ENCODE measurements at places on chromosomes 5 and 9. TPM values are rescaled to one million over a fixed set of nuclear protein-coding genes. Genes with fewer than 3 reads are reported as not detected.

Gene PPP2R2B
- polyA plus RNA-seq, result 8.0 TPM

GRCh38 chr9:93652604-93653592, 76.5 kb downstream of the PHF2 start:
- no peak overlapping the region for H3K27ac ChIP-seq
- no peak for DNase-seq
- no peaks in the 10 kb centered on the region for H3K27me3 ChIP-seq

- no peaks in the 10 kb centered on the region for H3K4me1 ChIP-seq
- no peak overlapping the region for H3K4me3 ChIP-seq
- no peak overlapping the region for H3K27ac ChIP-seq
- no peak for DNase-seq
Observed at GRCh38 chr5:13745508-13745907, 199.0 kb downstream of the DNAH5 start.

DNA sequence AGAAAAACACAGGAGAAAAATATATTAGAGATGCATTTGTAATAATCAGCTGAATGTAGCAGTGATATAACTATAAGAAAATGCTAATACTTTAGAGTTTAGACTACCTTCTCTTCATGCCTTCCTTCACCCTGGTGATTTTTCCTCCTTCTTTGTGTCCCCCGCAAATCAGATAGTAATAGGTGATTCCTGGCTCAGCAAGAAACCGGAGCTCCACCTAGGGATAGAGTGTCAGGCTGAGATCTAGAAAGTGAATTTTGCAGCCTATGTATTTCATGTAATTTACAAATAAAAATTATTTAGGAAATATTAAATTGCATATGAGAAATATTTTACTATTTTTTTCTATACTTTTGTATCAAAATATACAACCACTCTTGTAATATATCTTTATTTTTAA, 109.8 kb upstream of the ST8SIA4 start:
- no peaks in the 10 kb centered on the region for H3K4me1 ChIP-seq
- DNase-seq, result no peak

Gene PALM2AKAP2
- 4.3 TPM for polyA plus RNA-seq

GRCh38 chr9:87004016-87004415, 56.7 kb upstream of the GAS1 start:
- H3K4me3 ChIP-seq, result no peak overlapping the region
- H3K36me3 ChIP-seq, result no peaks in the 10 kb centered on the region
- H3K27ac ChIP-seq, result no peak overlapping the region
- no peaks in the 10 kb centered on the region for H3K27me3 ChIP-seq
- no peaks in the 10 kb centered on the region for H3K4me1 ChIP-seq
- DNase-seq, result no peak

DNA sequence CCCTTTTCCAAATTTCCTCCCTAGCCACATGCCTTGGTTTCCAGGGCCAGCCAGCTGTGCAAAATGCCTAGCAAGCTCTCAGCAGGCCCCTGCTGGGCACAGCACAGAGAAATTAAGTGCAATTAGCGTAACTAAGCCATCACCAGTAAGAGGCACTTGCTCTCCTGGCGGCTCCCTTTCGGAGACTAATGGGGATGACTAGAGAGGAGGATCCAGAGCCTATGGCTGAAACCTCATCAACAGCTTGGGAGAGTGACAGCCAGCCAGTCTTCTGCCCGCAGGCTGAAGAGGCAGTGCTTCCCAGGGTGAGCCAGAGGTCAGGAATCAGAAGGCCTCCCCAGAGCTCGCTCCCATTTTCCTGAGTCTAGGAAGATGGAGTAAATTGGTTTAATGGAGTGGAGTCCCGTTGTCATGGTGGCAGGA, 108.4 kb downstream of the KCNIP1 start:
- DNase-seq, result no peak
- no peaks in the 10 kb centered on the region for H3K36me3 ChIP-seq
- no peak overlapping the region for H3K4me3 ChIP-seq
- H3K27ac ChIP-seq, result no peak overlapping the region
- peaks cover 12% of the 10 kb centered on the region for H3K27me3 ChIP-seq

DNA sequence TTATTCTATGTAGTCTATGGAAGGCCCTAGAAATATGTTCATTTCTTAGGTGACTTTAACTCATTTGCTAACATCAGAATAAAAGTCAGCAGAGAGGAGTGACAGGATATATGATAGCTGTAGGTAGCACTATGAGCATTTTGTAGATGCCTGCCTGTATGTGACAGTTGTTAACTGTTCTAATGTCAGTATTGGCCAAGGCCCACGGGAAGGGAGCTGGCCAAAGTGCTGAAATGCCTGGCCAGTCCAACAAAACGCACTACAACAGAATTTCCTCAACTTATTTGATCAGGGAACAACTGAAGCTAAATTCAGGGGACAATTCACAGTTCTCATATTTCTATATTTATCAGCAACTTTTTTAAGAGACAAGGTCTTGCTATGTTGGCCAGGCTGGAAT, 20.8 kb downstream of the SV2C start:
- no peaks in the 10 kb centered on the region for H3K4me1 ChIP-seq
- no peak overlapping the region for H3K4me3 ChIP-seq
- DNase-seq, result peak; percentile 22
- no peak overlapping the region for H3K27ac ChIP-seq

DNA sequence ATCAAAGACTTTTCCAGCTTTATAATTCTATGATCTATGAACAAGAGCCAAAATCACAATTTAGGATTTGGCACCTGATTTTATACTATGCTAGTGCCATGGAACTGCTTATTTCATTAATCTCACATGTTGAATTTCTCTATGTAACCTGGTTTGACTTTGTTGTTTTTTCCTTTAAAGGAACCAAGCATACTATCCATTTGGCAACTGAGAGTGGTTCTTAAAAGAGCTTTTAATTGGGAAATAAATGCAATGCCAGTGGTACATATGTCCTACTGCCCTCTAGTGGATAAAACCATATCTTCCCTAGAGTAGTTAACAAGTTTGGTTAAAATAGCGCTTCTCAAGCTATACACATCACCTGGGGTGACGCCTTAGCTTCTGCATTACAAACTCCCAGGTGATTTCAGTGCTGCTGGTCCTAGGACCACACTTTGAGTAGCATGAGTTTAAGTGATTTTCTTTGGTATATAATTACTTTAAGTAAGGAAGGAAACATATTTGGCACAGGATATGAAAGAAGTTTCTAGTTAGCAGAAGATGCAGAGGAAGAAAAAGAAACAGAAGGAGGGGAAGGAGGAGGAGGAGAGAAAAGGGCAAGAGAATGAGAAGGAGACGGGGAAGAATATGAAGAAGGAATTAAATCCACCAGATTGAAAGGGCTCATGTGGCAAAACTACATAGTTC, 56.8 kb downstream of the FGF10 start:
- no peak overlapping the region for H3K27ac ChIP-seq
- H3K36me3 ChIP-seq, result no peaks in the 10 kb centered on the region
- DNase-seq, result no peak
- H3K27me3 ChIP-seq, result no peaks in the 10 kb centered on the region
- no peaks in the 10 kb centered on the region for H3K4me1 ChIP-seq
- no peak overlapping the region for H3K4me3 ChIP-seq

Gene IL5
- 0.07 TPM for polyA plus RNA-seq

Gene C9orf153
- 0.22 TPM for polyA plus RNA-seq

Gene SOHLH1
- not detected for polyA plus RNA-seq

Gene FOXD4
- 0.42 TPM for polyA plus RNA-seq

Gene DMRT3
- not detected for polyA plus RNA-seq

DNA sequence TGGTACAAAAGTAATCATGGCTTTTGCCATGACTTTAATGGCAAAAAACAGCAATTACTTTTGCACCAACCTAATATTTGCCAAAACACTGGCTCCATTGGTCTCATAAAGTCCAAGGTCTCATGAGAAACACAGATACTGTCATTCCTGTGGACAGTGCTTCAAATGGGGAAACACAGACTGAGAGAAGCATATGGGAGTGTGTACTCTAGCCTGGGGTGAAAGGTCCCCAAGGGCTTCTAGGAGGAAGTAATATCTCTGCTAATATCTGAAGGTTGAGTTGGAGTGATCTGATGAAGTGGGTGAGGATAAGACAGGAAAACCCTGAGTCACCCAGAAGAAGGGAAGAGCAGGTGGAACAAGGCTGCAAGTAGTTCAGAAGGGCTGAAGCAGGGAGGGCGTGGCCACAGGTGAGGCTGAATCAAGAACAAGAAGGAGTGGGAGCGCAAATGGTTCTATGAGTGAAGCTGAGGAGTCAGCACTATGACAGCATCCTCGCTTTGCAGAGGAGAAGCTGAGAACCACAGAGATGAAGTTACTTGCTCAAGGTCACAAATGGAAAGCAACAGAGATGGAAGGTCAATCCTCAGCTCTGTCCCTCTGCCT, 164.1 kb downstream of the ASTN2 start:
- H3K27ac ChIP-seq, result no peak overlapping the region
- H3K4me1 ChIP-seq, result no peaks in the 10 kb centered on the region
- no peak for DNase-seq
- H3K27me3 ChIP-seq, result no peaks in the 10 kb centered on the region
- no peak overlapping the region for H3K4me3 ChIP-seq

DNA sequence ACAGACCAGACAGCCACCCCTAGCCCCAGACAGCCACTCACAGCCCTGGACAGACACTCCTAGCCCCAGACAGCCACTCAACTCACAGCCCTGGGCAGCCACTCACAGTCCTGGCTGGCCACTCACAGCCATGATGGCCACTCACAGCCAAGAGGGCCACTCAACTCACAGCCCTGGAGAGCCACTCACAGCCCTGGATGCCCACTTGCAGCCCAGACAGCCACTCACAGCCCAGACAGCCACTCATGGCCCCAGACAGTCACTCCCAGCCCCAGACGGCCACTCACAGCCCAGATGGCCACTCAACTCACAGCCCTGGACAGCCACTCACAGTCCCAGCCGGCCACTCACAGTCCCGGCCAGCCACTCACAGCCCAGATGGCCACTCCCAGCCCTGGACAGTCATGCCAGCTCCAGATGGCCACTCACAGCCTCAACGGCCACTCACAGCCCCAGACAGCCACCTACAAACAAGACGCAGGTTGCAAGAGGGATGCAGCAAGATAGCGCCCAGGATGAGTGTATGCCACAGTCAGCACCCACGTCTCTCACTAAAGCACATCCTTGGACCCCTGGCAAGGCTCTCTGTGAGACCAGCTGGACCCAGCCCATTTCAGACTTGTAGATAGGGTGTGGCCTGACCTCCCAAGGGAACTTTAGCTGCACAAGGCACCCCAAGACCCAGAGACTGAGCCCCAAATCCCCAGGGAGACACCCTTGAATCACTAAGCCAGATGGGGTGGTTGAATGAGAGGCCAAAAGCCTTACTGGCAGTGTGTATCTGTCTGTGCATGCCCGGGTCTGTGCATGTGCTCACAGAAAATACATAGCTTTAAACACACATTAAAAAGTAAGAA, 22.4 kb downstream of the ZDHHC11B start:
- H3K27me3 ChIP-seq, result no peaks in the 10 kb centered on the region
- peaks cover 37% of the 10 kb centered on the region for H3K4me1 ChIP-seq
- peaks cover 19% of the 10 kb centered on the region for H3K36me3 ChIP-seq
- H3K4me3 ChIP-seq, result no peak overlapping the region
- no peak overlapping the region for H3K27ac ChIP-seq
- DNase-seq, result peak; percentile 5

Gene PPP1R2B
- polyA plus RNA-seq, result 0.06 TPM

Gene TRIM36
- polyA plus RNA-seq, result 2.6 TPM

Gene GABRA1
- polyA plus RNA-seq, result 0.61 TPM

GRCh38 chr5:11148810-11149539, 387.9 kb upstream of the DAP start:
- H3K4me3 ChIP-seq, result no peak overlapping the region
- DNase-seq, result no peak
- H3K27ac ChIP-seq, result no peak overlapping the region
- H3K36me3 ChIP-seq, result no peaks in the 10 kb centered on the region
- no peaks in the 10 kb centered on the region for H3K4me1 ChIP-seq

Gene TNC
- 19.9 TPM for polyA plus RNA-seq

Gene OR1J2
- not detected for polyA plus RNA-seq

Gene SLC4A9
- polyA plus RNA-seq, result 0.22 TPM

Gene THBS4
- 3.3 TPM for polyA plus RNA-seq

- DNase-seq, result no peak
- H3K4me3 ChIP-seq, result no peak overlapping the region
Observed at GRCh38 chr5:38387161-38387560, 128.8 kb downstream of the EGFLAM start.

- H3K27ac ChIP-seq, result no peak overlapping the region
Observed at GRCh38 chr5:59709346-59709821, 184.1 kb downstream of the PDE4D start.

Gene PDE6A
- 1.0 TPM for polyA plus RNA-seq

Gene GRIA1
- polyA plus RNA-seq, result 0.93 TPM

GRCh38 chr9:89481538-89481915, 16.4 kb downstream of the SEMA4D start:
- no peak overlapping the region for H3K4me3 ChIP-seq
- peaks cover 5% of the 10 kb centered on the region for H3K36me3 ChIP-seq
- peaks cover 9% of the 10 kb centered on the region for H3K4me1 ChIP-seq
- no peak for DNase-seq
- H3K27ac ChIP-seq, result no peak overlapping the region

Gene ST8SIA4
- polyA plus RNA-seq, result 4.7 TPM

Gene BTNL3
- polyA plus RNA-seq, result 158 TPM

DNA sequence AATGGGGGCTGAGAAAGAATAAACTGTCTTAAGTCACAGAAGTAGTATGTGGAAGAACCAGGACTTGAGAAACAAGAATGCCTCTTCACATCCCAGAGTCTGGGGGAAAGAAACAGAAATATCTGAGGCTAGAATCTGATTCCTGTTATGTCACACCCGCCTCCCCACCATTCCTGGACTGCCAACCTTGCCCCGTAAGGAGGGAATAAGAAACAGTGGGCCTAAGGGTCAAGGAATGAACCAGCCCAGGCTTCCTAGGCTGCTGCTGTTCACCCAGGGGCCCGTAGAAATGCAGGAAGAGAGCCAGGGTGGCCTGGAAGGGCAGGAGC, 4.3 kb downstream of the PCDH1 start:
- H3K36me3 ChIP-seq, result peaks cover 3% of the 10 kb centered on the region
- no peak for DNase-seq
- H3K27me3 ChIP-seq, result peaks cover 27% of the 10 kb centered on the region
- H3K4me3 ChIP-seq, result no peak overlapping the region

DNA sequence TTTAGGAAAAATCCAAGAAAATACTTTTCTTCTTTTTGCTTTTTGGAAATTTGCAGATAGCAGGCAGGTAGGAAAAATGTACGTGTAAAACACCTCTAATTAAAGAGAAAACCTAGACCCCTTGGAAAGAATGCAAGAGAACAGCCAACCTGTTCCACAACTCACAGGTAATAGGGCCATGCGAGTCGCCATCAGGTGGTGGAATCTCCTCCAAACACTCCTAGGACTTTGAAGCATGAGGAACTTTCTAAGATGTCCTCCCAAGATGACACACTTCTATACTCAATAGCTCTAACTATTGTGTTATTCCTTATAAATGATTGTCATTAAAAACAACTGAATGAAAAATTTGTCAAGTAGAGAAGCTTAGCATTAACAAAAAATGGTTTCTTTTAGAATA, 174.0 kb downstream of the TMC1 start:
- no peak for DNase-seq
- H3K27ac ChIP-seq, result no peak overlapping the region
- H3K4me3 ChIP-seq, result no peak overlapping the region

GRCh38 chr9:113536166-113536482, 72.6 kb downstream of the RGS3 start:
- peaks cover 89% of the 10 kb centered on the region for H3K36me3 ChIP-seq
- no peaks in the 10 kb centered on the region for H3K27me3 ChIP-seq
- H3K27ac ChIP-seq, result no peak overlapping the region
- DNase-seq, result no peak
- no peak overlapping the region for H3K4me3 ChIP-seq

GRCh38 chr9:19049917-19050636, 850 bp downstream of the RRAGA start:
- H3K4me3 ChIP-seq, result peak overlapping the region; percentile 88
- peak; percentile 65 for DNase-seq
- H3K27ac ChIP-seq, result peak overlapping the region; percentile 94
- no peaks in the 10 kb centered on the region for H3K36me3 ChIP-seq

GRCh38 chr5:124655921-124656511, 90.4 kb downstream of the ZNF608 start:
- H3K27me3 ChIP-seq, result no peaks in the 10 kb centered on the region
- H3K36me3 ChIP-seq, result no peaks in the 10 kb centered on the region
- H3K4me3 ChIP-seq, result no peak overlapping the region

Measured in large intestine (tissue), 12 donors.